ENCODE measurements at places on chromosomes 7 and 10.

DNA sequence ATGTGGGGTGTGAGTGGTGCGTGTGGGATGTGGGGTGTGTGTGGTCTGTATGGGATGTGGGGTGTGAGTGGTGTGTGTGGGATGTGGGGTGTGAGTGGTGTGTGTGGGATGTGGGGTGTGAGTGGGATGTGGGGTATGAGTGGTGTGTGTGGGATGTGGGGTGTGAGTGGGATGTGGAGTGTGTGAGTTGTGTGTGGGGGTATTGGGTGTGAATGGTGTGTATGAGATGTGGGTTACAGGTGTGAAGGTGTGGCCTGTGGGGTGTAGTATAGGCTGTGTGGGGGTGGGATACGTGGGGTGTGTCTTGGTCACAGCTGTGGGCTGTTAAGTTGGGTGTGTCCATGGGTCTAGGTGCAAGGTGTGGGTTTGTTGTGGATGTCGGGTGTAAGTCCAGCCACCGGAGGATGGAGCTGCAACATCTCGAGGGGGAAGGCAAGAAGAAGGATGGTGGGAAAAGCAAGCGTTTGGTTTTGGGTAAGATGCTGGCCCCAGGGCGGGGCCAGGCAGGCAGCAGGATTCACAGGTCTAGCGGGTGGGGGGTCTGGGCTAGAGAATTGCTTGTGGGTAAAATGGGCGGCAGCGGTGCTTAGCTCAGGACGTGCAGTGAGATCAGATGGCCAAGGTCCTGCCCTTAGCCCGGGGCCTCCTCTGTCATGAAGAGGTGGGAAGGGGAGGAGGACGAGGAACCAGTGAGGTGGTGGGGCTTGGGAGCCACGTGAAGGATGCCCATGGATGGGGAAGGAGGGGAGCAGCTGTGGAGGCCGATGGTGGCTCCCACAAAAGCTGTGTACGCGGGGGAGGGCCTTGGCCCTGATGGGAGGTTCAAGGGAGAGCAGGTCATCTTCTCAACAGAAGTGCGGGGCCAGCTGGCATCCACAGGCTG is 60.1 kb downstream of the CFAP46 start:
- no peak for DNase-seq

- DNase-seq: no peak
These were observed 194.0 kb downstream of the HDAC9 start for GRCh38 chr7:18689551-18689950.

GRCh38 chr10:76582531-76582930 is 1055.1 kb downstream of the KCNMA1 start:
- no peak for DNase-seq

- DNase-seq: no peak
These were observed 61.0 kb downstream of the RASGEF1A start for GRCh38 chr10:43205681-43206390.

- DNase-seq: no peak
These were observed 32.5 kb downstream of the BNIP3 start for GRCh38 chr10:131949041-131949862.
